ENCODE measurements at places on chromosomes 5 and 9.

DNA sequence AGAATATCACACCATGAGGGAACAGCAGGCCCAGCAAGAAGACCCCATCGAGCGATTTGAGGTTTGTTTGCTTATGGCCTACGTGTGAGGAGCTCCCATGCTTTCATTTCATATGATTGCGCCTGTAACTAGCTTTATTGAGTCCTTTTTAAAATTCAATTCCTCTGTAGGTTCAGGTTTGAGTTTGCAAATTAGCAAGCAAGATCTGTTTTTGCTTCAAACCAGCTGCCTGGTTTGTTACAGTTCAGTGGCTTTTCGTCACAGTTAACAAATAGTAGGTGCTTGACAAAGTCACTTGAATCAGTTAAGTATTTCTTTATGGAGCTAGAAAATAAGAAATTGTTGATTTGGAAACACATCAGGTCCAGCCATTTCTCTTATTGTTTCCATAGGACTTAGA lies 56.3 kb downstream of the GPR21 start:
- ATAC-seq = no peak

- no peak for ATAC-seq
Observed at GRCh38 chr5:169202969-169203368, 98.0 kb downstream of the SLIT3 start.

DNA sequence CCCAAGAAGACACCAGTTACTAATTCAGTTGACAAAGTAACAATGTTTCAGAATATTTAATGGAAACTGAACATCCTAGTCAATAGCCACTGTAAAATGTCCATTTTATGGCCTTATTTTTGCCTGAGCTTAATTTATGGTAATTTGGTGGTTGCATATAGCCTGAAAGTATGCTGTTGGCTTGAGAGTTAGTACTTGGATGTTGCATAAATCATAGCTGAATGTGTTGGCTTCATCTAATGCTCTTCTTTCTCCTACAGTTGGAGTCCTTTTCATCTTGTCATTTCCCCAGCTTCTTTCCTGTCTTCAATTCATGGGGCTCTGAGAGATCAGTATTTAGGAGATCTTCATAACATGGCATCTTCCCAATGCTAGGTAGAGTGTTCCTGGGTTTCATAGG lies 164.6 kb downstream of the MAT2B start:
- no peak for ATAC-seq

GRCh38 chr5:97071101-97071500 lies 71.3 kb downstream of the LIX1 start:
- ATAC-seq = peak; percentile 47

DNA sequence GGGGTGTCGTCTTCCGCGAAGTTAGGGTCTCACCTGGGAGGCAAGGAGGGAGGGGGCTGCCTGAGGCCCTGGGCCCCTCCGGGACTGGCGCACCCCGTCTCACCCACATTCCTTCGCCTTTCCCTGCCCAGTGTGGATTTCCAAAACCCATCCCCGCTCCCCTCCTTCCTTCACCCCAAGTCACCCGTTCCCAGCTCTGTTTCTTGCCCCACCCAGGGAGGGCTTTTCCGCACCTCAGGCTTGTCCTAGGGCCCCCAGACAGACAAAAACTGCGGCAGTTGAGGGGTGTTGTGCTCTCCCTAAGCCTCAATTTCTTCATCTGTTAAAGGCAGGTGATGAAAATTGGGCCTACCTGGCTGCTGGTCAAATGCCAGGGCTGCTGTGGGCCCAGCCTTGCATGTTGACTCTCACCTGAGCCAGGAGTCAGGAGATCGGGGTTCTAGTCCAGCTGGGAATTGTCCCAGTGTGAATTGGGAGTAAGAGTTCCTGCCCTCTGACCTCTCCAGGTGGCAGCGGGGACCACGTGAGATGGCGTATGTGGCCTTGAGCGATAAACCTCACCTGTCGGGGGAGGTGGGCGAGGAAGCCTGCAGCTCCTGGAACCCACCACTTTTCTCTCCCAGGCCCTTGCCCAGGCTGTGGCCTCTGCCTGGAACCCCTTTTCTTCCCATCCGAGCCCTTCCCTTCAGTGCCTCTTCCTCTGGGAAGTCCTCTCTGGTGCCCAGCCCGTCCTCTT lies 143.4 kb upstream of the IER5L start:
- peak; percentile 5 for ATAC-seq

DNA sequence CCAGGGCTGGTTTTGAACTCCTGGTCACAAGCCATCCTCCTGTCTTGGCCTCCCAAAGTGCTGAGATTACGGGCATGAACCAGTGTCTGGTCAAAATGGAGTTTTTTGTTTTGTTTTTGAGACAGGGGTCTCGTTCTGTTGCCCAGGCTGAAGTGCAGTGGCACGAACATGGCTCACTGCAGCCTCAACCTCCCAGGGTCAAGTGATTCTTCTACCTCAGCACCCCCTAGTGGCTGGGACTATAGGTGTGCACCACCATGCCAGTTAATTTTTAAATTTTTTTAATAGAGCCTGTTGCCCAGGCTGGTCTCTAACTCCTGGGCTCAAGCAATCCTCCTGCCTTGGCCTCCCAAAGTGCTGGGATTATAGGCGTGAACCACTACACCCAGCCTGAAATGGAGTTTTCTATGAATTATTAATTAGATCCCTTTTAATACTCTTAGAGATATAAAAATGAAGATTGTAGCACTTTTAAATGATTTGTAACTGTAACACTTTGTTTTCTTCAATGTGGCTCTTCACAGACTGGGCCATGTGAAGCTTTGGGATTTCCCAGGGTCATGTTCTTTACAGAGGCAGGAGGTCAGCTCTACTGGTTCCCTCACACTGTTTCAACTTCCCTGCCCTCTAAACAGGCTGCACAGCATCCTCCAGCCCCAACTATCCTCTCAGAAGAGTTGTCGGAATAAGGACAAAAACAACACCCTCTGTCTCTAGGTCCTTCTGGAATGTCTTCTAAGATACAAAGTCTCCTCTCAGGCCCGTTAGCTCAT lies 32.7 kb upstream of the SPARC start:
- peak; percentile 79 for ATAC-seq

DNA sequence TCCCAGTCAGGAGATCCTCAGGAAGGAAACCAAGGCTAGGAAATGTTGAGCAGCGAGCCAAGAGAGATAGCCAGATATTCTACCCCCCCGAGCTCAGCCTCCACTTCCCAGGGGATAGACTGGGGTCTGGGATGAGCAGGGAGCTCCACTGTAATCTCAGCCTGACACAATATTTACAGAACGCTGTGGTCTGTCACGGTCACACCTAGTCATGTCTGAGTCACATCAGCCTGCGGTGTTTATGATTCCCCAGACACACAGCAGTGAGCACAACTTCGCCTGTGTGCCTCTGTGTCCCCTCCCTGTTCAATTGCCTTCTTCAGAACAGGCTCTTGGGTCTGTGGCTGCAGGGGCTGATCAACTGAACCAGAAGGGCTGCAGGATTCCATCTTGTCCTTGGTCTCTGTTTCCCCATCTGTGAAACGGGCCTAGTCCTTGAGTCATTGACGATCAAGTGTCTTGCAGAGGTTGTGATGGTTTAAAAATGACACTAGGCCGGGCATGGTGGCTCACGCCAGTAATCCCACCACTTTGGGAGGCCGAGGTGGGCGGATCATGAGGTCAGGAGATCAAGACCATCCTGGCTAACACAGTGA lies 8.6 kb upstream of the PRRX2 start:
- no peak for ATAC-seq

GRCh38 chr5:176180339-176180738 lies 57.9 kb upstream of the SIMC1 start:
- ATAC-seq = peak; percentile 89

- ATAC-seq = no peak
Observed at GRCh38 chr9:97660340-97660739, 26.7 kb downstream of the NCBP1 start.

DNA sequence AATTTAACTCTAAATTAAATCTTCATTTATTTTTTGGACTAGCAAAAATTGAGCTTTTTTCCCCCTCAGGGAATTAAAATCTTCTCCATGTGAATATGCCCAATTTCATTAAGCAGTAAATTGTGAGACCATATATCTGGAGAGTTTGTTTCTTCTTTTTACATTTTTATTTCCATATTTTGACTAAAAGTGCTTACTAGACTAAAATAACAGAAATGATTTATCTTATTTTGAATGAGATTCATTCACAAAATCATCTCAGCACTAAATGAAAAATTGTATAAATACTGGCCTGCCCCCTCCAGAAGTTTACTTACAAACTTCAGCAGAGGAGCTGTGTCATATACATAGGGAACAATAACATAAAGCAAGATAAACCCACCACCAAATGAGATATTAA lies 26.6 kb downstream of the MAPKAP1 start:
- no peak for ATAC-seq

Data from SK-N-SH treated with all-trans-retinoic acid at 6 μM for 48 hours (cell line).